ENCODE measurements at places on chromosomes 7 and 10.

- no peak for DNase-seq
Observed at GRCh38 chr10:70843333-70843732, 27.6 kb downstream of the SGPL1 start.

GRCh38 chr7:121313220-121313792 is 15.5 kb upstream of the WNT16 start:
- DNase-seq, result no peak

GRCh38 chr7:120064565-120064964 is 208.4 kb upstream of the KCND2 start:
- DNase-seq, result no peak

GRCh38 chr10:47400251-47400650 is 16.2 kb upstream of the ZNF488 start:
- no peak for DNase-seq

DNA sequence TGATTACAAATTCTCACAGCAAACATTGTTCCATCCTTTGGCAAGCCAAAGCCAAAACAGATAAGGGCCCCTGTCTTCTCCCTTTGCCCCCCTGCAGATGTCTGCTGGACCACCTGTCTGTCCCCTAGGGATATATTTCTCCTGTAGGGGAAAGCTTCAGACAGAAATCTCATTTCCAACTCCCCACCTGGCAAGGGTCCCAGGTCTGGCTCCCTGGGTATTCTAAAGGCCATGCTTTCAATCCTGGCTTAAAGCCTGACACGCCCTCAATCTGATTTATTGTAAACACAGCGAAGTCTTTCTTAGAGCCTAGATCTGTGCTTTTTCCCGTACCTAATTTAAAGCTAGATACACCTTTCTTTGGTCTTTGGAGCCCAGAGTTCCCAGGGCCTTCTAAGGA is 66.1 kb downstream of the KCNMA1 start:
- no peak for DNase-seq

DNA sequence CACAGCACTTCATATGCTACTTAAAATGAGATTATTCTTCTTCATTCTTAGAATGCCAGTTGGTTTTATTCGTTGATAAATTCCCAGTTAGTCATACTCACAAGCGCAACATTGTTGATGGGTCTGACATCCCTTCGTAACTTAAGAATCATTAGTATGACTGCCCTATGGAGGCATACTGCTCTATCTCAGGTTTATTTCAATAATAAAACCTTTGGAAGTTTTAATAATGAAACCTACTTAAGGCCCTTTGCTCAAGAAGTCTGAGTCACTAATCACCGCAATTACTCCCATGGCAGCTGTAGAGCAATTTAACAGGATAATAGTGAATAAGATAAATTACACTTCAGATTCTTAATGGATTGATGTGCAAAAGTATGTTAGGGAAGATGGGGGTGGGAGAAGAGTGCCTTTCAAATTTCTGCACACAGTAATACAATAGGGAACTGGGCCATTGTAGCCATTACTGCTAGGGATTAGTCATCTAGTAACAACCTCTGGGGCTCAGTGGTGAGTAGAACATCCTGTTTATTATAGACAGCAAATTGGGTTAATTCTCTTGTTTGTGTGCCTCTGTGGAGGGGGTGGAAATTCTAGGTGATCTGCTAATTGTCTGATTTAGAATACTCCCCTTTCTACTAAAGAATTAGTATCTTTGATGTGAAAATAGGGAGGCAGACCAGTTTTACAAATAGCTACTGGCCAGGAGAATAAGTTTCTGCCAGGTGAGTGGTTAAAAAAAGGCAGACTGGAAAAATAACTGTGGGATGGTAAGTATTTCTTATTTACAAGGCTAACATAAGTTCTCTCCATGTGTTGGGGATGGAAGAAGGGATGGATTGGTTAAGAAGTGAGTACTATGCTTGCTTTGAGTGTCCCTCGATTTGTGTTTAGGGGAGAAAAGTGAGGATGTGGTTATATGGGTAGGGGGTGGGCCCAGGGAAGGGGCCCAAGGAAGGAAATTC is 74.5 kb upstream of the VKORC1L1 start:
- DNase-seq, result no peak

- DNase-seq, result no peak
Observed at GRCh38 chr7:8988267-8988666, 554.9 kb downstream of the NXPH1 start.

- DNase-seq, result no peak
Observed at GRCh38 chr7:139224219-139224618, 6.8 kb upstream of the UBN2 start.

- no peak for DNase-seq
Observed at GRCh38 chr10:125080984-125081383, 79.4 kb downstream of the CTBP2 start.

- DNase-seq, result no peak
Observed at GRCh38 chr10:25177754-25178135, 2.9 kb downstream of the GPR158 start.

DNA sequence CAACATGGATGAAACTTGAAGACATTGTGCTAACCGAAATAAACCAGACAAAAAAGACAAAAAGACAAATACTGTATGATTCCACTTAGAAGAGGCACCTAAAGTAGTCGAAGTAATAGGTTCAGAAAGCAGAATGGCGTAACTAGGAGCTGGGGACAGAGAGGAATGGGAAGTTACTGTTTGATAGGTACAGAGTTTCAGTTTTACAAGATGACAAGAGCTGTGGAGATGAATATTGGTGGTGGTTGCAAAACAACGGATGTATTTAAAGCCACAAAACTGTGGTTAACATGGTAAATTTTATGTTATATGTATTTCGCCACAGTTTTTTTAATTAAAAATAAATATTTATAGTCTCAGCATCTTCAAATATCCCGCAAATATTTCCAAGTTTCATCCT is 64.1 kb upstream of the DIP2C start:
- DNase-seq, result no peak

GRCh38 chr10:6027929-6028328 is 34.2 kb downstream of the IL2RA start:
- DNase-seq, result no peak

- no peak for DNase-seq
Observed at GRCh38 chr7:3643091-3643490, 342.0 kb downstream of the SDK1 start.

GRCh38 chr7:117828825-117829224 is 44.4 kb downstream of the CTTNBP2 start:
- no peak for DNase-seq

GRCh38 chr10:20883552-20883951 is 13.6 kb downstream of the NEBL start:
- DNase-seq, result no peak

GRCh38 chr7:135993950-135994349 is 16.8 kb upstream of the MTPN start:
- DNase-seq, result no peak

DNA sequence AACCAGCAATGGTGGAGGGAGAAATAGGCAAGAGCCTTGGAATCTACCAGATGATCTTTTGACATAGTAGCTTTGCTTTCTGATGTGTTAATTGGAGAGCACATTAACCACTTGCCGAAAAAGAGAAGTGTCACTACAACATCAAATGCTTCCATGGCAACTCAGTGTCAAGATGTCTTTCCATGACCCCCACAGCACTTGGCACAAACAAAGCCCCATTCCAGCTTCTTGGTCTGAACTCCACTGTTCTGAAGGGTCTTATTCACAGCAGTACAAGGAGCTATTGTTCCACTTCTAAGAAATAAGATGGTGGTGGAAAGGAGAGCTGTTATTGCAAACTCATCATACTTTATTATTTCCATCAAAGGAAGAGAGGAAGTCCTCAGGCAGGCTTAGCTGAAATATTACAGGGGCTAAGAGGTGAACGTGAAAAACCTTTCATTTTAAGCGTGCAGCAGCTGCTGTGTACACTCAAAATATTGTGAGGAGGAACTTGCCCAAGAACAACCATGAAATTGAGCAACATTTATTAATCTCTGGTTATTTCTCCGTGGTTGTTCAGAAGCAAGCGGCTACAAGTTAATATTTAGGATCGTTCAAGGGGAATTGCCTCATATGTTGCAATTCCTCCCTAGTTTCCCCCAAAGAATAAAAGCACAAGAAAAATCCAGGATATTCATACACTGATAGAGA is 354.8 kb upstream of the CELF2 start:
- no peak for DNase-seq
